ENCODE measurements at places on chromosomes 16 and 17.

- DNase-seq: no peak
These were observed 58.3 kb downstream of the HIC1 start for GRCh38 chr17:2113279-2113622.

DNA sequence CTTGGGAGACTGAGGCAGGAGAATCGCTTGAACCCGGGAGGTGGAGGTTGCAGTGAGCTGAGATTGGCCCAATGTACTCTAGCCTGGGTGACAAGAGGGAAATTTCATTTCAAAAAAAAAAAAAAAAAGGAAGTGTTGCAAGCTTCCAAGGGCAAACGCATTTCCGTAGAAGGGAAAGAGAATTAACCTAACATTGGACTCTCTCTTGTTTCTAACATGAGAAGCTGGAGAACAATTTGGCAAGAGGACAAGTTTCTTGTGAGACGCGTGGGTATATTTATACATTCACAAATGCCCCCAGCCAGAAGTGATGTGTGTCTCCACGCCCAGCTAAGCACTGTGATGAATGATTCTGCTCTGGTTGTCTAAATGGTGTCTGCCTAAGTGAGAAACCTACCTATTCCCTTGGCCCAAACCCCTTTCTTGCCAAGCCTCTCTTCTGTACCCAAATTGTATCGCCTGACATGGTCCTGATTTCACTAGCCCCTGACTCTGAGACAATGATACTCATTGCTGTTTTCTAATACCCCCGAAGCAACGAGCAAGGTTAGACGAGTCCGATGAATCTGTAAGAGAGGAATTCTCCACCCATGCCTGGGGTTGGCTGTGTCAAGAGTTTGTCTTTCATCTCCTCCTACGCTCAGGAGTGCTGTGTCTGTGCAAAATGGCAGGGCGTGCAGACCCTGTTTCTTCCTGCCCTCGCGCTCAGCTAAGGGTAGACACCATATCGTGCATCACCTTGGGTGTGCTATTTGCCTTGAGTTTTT lies 14.2 kb upstream of the ST6GALNAC2 start:
- no peak for DNase-seq

- DNase-seq: no peak
These were observed 289.2 kb upstream of the SALL1 start for GRCh38 chr16:51440131-51440889.

DNA sequence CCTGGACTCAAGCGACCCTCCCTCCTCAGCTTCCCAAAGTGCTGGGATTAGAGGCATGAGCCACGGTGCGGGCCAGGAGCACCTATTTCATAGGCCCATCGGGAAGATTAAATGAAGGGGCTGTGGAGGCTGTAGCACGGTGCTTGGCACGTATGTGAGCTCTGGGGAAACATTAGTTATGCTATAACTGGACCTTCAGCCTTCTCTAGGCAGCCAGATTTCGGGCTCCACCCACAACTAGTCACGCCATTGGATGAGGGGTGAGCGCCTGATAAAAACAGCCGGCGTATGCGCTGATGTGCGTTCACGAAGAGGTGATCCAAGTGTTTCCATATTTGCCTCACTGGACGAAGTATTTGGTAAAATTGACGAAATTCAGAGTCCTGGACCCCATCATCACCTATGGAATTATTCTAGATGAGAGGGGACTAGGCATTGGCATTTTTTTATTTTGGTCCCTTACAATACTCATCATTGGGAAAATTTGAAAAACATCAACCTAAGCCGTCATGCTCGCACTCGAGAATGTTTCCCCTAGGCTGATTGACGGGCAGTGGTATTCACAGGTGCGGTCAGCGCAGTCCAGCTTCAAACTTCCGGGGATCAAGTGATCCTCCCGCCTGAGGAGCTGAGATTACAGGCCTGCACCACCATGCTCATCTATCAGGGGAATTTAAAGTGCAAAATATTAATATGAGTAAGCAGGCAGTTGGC lies 1.8 kb upstream of the ANKRD11 start:
- no peak for DNase-seq

- peak; percentile 52 for DNase-seq
These were observed 3.7 kb upstream of the CDK3 start for GRCh38 chr17:75996665-75997590.

DNA sequence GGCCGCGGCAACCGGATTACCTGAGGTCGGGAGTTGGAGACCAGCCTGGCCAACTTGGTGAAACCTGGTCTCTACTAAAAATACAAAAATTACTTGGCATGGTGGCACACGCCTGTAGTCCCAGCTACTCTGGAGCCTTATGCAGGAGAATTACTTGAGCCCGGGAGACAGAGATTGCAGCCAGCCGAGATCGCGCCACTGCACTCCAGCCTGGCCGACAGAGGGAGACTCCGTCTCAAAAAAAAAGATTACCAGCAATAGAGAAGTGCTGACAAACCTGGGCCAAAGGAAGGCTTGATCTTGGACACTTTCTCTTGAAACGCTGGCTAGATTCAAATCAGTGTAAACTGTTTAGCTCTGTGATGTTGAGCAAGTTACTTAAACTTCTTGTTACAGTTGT lies 4.3 kb downstream of the MT1H start:
- no peak for DNase-seq

GRCh38 chr16:71880176-71880575 lies 3.8 kb downstream of the ZNF821 start:
- DNase-seq: no peak

DNA sequence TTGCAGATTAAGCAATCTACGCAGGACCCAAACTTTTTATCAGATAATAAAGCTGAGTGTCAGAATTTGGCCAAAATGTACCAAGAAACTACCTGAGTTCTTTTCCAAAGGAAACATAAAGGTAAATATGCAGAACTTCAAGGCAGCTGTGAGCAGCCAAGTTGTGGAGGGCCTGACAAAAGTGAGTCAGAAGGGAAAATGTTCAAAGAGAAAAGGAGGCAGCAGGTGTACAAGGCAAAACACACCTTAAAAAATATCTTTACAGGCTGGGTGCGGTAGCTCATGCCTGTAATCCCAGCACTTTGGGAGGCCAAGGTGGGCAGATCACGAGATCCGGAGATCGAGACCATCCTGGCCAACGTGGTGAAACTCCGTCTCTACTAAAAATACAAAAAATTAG lies 7.0 kb upstream of the KANSL1 start:
- no peak for DNase-seq

- peak; percentile 61 for DNase-seq
These were observed 5.6 kb downstream of the ALOX12 start for GRCh38 chr17:7001318-7001961.

- no peak for DNase-seq
These were observed 37.4 kb downstream of the SRL start for GRCh38 chr16:4204521-4204920.

DNA sequence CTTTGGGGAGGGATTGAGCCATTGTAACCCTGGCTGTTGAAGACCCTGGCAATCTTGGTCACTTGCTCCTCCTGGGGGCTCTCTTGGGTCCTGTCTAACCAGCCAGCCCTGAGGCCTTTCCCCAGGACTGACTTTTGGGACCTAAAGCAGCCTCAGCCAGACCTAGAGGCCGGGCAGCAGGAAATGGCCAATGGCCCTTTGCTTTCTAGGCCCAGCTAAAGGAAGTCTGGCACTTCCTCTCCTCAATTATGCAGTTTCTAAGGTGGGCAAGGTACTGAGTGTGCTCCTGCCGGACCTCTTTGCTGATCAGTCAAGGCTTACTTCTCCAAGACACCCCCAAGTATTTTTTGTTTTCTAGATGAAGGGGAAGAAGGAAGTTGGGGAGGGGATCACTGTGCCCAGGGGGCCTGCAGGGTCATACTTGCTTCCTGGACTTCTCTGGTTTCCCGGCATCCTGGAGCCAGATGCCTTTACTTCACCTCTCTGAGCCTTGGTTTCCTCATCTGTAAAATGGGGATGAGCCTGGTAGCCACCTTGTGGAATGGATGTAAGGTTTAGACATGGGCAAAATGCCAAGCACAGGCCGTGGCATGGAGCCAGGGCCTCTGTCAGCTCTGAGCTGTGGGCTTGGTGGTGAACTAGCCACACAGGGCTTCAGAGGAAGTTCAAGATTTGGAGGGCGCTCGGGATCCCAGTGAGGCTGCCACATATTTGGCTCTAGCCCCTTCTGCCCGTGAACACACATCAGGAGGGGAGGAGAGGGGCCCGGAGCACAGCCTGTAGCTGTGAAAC lies 8.6 kb downstream of the CX3CL1 start:
- DNase-seq: peak; percentile 47

DNA sequence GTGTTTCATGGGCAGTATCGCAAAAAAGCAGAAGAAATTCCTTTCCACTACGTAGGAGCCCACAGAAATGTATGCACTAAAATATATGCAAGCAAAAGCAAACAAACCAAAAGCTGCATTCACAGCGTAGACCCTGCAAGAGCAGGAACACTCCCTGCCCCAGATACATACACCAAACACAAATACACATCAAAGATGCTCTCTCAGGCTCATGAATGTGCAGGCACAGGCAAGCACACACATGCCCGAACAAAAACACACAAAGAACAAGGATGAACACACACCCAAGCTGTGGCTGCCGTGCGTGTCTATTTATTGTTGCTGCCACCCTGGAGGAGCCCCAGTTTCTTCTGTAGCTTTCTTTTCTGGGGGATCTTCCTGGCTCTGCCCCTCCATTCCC lies 1.7 kb downstream of the NUPR1 start:
- DNase-seq: no peak

GRCh38 chr16:26525856-26526255 lies 540.9 kb upstream of the C16orf82 start:
- no peak for DNase-seq

DNA sequence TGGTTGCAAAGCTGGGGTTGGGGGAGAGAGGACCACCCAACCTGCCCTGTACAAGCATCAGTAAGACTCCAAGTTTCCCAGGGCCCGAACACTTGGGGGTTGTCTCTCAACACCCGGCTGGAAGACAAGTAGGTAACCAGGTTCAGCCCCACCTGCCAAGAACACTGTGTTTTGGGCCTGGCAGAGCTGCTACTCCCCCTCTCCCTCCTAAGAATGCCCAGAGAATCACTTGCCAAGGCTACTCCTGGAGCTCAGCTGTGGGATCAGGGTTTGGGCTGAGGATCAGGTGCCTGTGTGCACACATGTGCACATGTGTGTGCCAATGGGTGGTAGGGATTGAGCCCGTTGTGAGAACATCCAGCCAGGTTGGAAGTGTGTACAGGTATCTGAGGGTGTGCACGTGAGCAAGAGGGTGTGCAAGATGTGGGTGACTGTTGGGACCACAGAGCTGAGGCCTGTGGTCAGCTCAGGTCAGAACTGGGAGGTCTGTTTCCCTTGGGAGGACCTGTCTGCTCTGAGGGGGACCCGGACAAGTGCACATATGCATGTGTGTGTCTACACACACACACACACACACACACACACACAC lies 2.3 kb downstream of the HSD11B2 start:
- no peak for DNase-seq

DNA sequence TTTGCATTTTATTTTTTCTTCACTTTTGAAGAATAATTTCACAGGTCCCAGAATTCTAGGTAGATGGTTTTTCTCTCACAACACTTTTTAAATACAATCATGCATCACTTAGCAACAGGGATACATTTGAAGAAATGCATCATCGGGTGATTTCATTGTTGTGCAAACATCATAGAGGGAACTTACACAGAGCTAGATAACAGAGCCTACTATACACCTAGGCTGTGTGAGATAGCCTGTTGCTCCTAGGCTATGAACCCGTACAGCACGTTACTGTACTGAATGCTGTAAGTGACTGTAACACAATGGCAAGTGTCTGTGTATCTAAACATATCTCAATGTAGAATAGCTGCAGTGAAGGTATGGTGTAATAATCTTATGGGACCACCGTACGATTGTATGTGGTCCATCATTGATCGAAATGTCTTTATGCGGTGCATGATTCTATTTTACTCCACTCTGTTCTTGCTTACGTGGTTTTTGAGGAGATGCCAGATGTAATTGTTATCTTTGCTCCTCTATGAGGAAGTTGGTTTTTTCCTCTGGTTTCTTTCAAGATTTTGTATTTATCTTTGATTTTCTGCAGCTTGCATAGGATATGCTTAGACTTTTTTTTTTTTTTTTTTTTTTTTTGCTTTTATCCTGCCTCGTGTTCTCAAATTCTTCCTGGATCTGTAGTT lies 35.5 kb upstream of the TMEM92 start:
- no peak for DNase-seq

DNA sequence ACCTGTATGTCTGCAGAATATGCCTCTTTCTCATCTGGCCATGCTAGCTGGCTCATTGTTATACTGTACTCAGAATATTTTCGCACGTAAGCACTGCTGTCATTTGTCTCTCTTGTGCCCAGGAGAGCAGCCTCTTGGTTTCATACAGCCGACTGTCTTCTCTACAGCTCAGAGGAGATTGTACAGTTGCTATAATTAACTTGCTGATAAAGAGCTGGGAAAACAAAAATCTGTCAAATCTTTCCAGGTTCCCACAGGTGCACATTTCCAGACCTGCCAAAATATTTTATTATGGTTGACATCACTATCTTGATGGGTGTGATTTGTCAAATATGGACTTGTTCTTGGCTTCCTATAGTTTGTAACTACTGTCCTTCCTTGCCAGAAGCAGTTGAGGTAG lies 122.7 kb downstream of the FTO start:
- no peak for DNase-seq

GRCh38 chr17:69175625-69176456 lies 34.1 kb upstream of the ABCA6 start:
- DNase-seq: no peak

- DNase-seq: no peak
These were observed 20.0 kb upstream of the TBX2 start for GRCh38 chr17:61379457-61380216.

DNA sequence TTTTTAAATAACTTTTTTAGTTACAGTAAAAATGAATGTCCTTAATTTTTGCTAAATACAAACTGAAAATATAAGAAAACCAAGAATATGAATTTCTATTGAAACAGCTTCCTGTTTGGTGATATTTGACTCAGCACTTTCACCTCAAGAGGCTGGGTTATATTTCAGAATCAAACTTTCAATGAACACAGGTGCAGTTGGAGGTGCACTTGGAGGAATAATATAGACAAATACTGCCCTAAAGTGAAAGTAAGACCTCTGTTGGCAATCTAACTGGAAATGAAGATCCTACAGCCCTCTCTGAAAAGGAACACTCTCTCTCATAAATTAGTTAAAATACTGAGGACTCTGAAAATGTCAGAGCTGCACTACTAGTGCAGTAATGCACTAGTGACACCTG lies 106.2 kb downstream of the BRIP1 start:
- no peak for DNase-seq
